Pulmonary artery endothelial cell (primary cell): ENCODE measurements at places on chromosomes 5 and 9. TPM values are rescaled to one million over a fixed set of nuclear protein-coding genes. Genes with fewer than 3 reads are reported as not detected.

- no peak for DNase-seq
Measured at GRCh38 chr9:112541685-112542084, 55.1 kb downstream of the KIAA1958 start.

- no peak for DNase-seq
Measured at GRCh38 chr5:174998131-174998730, 273.8 kb downstream of the MSX2 start.

GNE gene
- total RNA-seq, result 11.1 and 18.9 TPM in 2 replicates

DNA sequence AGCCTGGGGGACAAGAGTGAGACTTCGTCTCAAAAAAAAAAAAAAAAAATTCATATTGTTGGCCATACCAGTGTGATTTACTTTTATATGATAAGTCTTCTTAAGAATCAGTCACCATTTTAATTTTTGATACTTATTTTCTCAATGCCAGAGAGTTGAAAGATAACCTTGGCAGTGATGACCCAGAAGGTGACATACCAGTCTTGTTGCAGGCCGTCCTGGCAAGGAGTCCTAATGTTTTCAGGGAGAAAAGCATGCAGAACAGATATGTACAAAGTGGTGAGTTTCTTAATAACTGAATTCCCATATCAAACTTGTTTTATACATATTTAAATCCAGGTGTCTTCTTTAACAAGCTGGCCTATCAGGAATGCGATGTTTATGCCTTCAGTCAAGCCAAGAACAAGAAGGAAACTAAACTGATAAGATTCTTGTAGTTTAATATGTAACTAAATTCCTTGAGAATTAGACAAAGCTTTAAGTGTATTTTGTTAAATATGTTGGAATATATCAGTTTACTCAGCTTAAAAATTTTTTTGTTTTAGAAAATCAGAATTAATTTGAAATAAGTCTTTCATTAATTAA lies 81.5 kb downstream of the NIPBL start:
- DNase-seq, result no peak

VDAC1 gene
- total RNA-seq, result 402 and 454 TPM in 2 replicates

- DNase-seq, result no peak
Measured at GRCh38 chr5:116847960-116848359, 273.3 kb upstream of the SEMA6A start.

IFNB1 gene
- not detected in 2 replicates for total RNA-seq

CA9 gene
- total RNA-seq, result 0.40 TPM in 1 of 2 replicates, not detected in the other

DNA sequence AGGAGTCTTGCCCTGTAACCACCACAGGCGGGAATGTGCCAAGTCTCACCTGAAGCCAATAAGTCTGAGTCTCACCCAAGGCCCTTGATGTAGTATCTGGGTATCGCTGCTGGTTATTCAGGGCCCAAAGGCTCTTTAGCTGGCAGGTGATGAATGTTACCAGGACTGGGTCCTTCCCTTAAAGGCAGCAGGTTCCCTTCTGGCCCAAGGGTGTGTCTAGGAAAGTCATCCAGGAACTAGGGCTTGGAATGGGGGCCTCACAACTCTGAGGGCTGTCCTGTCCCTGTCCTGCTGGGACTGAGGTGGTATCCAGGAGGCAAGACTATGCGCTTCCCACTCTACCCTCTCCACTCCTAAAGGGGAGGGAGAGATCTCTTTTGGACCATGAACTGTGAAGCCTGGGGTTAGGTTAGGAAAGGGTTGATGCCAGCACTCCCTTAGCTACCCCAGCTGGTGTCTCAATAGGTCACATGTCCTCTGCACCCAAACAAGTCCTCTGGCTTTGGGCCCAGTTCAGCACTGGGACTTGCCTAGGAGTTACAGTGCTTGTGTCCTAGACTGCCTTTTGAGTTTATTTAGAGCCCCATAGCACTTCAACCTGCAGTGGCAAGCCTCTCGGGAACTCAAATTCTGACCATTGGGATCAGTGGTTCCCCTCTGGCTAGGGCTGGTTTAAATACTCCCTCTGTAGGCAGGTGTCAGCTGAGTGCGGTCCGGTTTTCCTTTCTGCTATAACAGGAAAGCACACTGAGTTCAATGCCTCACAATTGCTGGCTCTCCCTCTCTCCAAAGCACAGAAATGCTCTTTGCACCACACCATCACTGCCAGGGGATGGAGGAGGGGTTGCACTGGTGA lies 22.5 kb upstream of the RANBP3L start:
- DNase-seq, result no peak

SLC36A3 gene
- not detected in 2 replicates for total RNA-seq

GRCh38 chr5:144189800-144190429 lies 19.2 kb downstream of the KCTD16 start:
- DNase-seq, result peak; percentile 94

ANKRD33B gene
- 6.6 and 7.6 TPM in 2 replicates for total RNA-seq

TRIP13 gene
- total RNA-seq, result 37.9 and 53.7 TPM in 2 replicates

DNA sequence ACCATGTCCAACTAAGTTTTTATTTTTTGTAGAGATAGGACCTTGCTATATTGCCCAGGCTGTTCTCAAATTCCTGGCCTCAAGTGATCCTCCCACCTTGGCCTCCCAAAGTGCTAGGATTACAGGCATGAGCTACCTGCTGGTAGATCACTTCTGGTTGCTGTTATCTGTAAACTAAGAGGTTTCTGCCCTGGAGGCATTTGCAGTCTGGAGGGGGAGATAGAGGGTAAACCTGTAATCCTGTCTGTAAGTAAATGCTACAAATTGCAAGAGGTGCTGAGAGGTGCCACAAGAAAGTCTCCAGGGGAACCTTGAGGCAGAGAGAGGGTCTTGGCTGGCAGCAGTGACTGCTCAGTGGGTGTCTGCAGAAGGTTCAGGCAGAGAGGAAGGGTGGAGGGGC lies 29.0 kb upstream of the GGTA1 start:
- no peak for DNase-seq

GRCh38 chr5:160473681-160474080 lies 52.0 kb downstream of the PTTG1 start:
- DNase-seq, result no peak
